Right lung (tissue), 10 donors: ENCODE measurements at places on chromosomes 6 and 20. TPM values are rescaled to one million over a fixed set of nuclear protein-coding genes. Genes with fewer than 3 reads are reported as not detected.

CRISP3 gene
- 1.2 TPM for polyA plus RNA-seq

DNA sequence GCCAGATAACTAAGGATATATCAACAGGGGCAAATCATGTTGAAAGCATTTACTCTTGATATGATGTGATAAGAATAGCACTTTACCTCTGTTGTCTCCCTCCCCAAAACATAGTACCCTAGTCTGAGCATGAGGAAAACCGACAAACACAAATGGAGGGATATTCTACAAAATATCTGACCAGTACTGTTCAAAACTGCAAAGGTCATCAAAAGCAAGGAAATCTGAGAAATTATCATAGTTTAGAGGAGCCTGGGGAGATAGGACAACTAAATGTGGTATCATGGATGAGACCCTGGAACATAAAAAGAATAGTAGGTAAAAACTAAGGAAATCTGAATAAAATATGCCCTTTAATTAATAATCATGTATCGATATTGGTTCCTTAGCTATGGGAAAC lies 483.3 kb upstream of the RNF217 start:
- DNase-seq: no peak

GRCh38 chr20:15188415-15188814 lies 851.0 kb upstream of the FLRT3 start:
- no peak for DNase-seq

GRCh38 chr20:25218492-25218891 lies 23.0 kb downstream of the ENTPD6 start:
- DNase-seq: no peak

DNA sequence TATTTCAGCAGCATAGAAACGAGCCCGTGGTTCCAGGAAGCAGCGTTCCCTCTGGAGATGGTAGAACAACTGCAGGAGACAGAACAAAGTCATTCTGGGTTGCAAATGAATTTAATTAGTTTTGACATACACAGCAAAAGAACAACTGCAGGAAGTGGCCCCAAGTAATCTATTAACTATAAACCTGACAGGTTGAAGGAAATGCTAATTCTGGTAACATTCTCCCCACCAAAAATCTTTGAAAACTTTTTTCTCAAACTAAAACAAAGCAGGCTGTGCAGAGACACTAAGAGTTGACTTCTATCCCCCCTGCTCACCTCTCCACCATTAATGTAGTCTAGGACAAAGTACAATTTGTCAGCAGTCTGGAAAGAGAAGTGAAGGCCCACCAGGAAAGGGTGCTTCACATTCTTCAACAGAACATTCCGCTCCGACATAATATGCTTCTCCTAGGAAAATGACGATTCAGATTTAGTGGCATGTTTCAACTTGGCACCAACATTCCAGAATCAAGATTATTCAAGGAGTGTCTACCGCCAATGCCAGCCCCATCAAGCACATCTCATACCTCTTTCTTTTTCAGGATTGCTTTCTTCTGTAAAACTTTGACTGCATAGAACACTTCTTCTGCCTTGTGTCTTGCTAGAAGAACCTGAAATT lies 120.4 kb upstream of the SLC2A12 start:
- no peak for DNase-seq

DNA sequence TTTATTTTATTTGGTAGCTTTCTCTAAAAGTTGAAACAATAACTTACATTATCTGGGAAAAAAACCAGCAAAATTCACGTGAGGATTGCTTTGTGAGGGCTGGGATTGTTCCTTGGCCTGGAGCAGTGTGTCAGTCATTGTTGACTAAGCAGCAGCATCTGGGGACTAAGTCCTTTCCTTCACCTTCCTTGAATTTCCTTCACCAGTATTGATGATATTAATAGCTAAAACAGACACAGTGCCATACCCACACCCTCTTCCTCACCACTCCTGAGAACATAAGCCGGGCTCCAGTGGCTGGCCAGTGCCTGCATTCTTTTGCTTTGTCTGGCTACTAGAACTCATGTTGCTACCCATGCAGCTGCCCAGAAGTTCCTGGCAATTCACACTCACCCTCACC lies 23.7 kb downstream of the PLCB1 start:
- no peak for DNase-seq

GRCh38 chr20:61759286-61760065 lies 306.2 kb downstream of the TAF4 start:
- no peak for DNase-seq
